ENCODE measurements at places on chromosomes 7 and 10. TPM values are rescaled to one million over a fixed set of nuclear protein-coding genes. Genes with fewer than 3 reads are reported as not detected.
A peak's percentile ranks its signal among the peaks of the same experiment; 100 is the strongest.

Gene AKR1C8
- not detected for total RNA-seq

Gene SPDYE2B
- total RNA-seq: not detected

Gene CPN1
- total RNA-seq: not detected

Gene TCAF2
- total RNA-seq: 0.04 TPM

Gene ACSL5
- not detected for total RNA-seq

Gene MMRN2
- total RNA-seq: 1.4 TPM

GRCh38 chr10:125624800-125625199, 58.2 kb downstream of the TEX36 start:
- no peak for DNase-seq

DNA sequence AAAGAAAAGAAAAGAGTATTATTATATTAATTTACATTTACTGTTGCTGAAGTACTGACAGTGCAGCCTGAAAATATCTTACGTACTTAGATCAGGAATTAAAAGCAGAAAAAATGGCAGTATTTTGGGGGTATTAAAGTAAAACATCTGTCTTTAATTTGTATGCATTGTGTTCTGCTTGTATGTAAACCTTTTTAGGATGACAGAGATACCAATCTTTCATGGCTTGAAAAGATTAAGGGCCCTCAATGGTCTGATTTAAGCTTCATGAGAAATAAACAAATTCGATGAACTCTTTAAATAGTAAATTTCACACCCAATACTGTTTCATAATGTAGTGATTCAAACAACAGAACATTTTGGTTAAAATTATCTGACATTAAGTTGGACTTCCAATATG, 116.3 kb downstream of the MLLT10 start:
- DNase-seq: no peak

DNA sequence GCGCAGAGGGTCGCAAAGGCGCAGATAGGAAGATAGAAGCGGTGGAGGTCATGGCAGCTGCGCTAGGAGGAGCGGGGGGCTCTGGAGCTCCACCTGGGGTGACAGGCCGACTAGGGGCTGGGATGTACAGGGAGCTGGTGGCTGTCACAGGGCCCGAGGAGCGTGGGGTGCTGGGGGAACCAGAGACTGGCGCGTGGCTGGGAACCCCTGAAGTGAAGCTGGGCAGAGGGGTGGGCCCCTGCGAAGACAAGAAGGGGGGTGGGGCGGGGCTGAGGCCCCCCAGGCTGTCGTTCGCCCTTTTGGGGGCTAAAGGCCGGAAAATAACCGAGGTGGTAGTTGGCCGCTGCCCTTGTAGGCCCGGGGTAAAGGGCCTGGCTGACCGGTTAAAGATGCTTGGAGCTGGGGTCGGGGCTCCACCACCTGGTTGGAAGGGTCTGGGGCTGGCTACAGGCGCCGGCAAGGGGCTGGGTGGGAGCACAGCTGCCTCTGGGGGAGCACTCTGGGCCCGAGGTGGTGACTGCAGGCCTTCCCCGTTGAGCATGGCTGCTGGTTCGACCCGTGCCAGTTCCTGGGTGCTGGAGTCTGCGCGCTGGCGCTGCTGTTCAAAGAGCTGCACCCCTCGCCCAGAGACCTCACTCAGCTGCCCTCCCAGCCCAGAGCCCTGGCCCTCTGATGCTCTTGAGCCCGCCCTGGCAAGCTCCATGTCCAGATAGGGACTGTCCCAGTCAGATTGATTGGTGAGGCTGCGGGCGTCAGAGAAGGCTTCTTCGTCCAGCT, 6.8 kb upstream of the MYOZ1 start:
- DNase-seq: peak; percentile 43

GRCh38 chr7:140230516-140230860, 53.7 kb upstream of the KDM7A start:
- no peak for DNase-seq

DNA sequence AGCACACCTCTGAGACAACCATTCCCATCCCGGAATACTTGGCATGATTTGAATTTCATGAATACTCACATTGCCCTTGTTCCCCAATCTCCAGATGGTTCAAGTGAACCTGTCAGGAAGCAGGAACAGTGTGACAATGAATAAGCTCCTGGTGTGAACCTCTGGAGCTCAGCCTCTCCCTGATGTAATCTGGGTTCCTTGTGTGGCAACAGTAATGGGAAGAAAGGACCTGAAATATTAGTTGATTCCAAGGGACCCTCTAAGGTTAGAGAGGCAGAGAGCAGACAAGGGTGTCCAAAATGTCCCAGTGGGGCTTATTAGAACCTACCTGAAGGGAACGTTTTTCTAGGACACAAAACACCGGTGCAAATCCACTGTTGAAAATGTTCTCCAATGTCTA, 8.5 kb downstream of the OR2A7 start:
- peak; percentile 39 for DNase-seq

- no peak for DNase-seq
These were observed 243.3 kb upstream of the CDC14C start for GRCh38 chr7:48681006-48681405.

DNA sequence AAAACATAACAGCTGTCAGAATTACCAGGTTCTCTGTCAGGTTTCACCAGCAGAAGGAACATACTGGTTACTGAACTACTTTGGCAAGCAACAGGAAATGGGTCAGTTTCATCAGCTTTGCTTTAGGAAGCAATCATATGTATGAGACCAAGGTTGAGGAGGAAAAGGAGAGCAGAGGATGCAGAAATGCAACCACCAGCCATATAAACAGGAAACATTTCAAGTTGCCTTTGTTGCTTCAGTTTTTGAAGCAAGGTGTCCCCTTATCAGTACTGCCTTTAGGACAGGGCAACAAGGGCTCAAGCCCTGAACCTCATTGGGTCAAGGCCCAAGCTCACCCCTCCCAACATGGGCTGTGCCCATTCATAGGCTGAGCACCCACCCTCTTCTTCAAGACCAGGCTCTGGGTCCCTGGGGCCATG, 10.2 kb downstream of the HIPK2 start:
- no peak for DNase-seq

- no peak for DNase-seq
These were observed 36.9 kb downstream of the MALSU1 start for GRCh38 chr7:23336086-23336485.

DNA sequence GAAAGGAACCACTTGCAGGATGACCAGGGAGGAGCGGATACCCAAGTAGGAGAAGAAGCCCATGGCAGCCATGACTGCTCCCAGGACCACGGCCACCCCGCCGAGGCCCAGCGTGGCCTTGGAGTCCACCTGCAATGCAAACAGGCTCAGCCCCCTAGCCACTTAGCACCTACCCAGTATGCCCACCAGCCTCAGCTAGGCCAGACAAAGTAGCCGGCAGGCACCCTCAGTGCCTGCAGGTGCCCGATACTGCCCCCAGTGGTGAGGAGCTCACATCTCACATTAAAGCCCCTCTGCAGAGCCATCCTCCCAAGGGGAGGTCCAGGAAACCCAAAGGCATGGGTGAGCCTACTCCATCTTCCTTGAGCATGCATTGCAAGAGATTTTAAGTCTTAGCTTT, 6.6 kb downstream of the NPC1L1 start:
- peak; percentile 85 for DNase-seq

DNA sequence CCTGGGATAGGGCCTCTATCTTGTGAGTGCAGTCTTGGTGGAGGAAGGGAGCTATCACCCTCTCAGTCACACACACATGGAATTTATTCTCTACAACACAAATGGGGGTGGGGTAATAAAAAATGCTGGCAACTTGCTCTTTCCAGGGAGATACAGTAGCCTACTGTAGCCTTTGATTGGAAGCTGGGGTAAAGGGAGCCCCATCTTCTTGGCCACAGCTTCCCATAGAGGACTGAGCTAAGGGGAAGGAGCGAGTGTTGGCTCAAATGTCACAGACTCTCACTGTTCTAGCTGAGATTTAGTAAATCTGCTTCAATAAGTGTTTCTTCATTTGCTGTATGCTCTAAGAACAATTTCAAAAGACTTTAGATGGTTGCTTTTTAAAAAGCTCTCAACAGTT, 222.2 kb upstream of the CXCL12 start:
- DNase-seq: no peak

- no peak for DNase-seq
These were observed 75.9 kb downstream of the BUB3 start for GRCh38 chr10:123229927-123230630.

GRCh38 chr7:43164757-43165156, 52.3 kb downstream of the HECW1 start:
- no peak for DNase-seq

GRCh38 chr7:35819954-35820703, 19.3 kb downstream of the SEPTIN7 start:
- DNase-seq: no peak

DNA sequence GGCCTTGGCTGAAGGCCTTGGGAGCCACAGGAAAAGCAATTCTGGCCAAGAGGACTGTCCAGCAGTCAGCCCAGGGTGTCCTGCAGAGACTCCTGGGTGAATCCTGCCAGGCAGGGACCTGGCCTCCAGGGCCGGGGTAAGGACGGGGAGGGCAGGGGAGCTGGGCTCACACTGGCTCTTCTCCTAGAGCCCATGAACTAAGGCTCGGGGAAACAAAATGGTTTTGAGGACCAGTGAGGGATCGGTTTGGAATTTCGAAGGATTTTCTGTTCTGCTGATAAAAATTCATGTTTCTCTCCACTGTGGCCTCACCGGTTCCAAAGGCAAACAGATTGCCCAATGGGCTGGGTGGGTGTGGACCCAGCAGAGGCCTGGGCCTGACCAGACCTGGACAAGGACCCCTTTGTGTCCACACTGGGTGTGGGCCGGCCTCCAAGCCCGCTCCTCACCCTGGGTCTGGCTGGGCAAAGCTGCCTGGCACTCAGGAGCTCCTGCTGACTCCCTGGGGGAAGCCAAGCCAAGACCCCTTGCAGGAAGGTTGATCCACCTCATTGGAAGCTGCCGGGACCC, 27.3 kb downstream of the FAM20C start:
- DNase-seq: no peak

GRCh38 chr7:125516194-125516593, 586.6 kb upstream of the POT1 start:
- DNase-seq: no peak

DNA sequence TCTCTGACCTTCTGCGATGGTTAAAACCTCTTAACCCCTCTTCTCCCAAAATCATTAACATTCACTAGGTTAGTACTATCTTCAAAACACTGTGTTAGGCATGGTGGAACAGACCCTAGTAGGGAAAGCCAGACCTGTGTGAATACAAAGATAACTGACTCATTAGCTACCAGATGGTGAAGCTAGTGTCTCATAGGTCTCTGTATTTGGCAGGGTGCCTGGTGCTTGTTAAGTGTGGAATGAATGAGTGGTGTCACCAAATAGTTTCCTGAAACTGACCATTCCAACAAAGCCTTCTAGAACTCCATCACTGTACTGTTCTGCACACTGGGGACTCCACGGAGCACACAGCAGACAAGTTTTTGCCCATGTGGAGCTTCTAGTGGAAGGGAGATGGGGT, 27.7 kb upstream of the TM9SF3 start:
- DNase-seq: no peak

- no peak for DNase-seq
These were observed 289.4 kb upstream of the SP8 start for GRCh38 chr7:21076054-21076453.
